ENCODE measurements at places on chromosomes 6 and 20. TPM values are rescaled to one million over a fixed set of nuclear protein-coding genes. Genes with fewer than 3 reads are reported as not detected.

Gene KIAA1755
- total RNA-seq: 0.44 TPM

Gene PAK5
- not detected for total RNA-seq

Gene SLC35F1
- total RNA-seq: not detected

Gene RAB23
- 11.2 TPM for total RNA-seq

DNA sequence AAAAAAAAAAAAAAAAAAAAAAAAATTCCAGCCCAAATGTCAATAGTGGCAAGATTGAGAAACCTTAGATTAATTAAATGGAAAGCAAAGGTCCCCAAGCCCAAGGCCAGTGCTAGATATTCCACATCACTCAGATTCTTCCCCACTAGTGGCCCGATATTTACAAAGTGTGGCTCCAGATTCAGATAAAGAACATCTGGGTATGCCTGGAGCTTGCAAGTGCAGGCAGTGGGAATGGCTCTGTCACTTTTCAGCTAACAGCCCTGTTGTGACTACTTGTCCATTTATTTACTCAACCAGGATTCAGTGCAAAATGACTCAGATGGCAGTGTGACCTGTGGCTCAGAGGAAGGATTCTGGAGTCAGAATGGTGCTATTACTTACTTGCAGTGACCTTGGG is 8.2 kb upstream of the KCNB1 start:
- no peak overlapping the region for H3K4me3 ChIP-seq
- no peaks in the 10 kb centered on the region for H3K36me3 ChIP-seq
- peaks cover 38% of the 10 kb centered on the region for H3K27me3 ChIP-seq
- peak; percentile 52 for DNase-seq
- no peak overlapping the region for H3K27ac ChIP-seq

DNA sequence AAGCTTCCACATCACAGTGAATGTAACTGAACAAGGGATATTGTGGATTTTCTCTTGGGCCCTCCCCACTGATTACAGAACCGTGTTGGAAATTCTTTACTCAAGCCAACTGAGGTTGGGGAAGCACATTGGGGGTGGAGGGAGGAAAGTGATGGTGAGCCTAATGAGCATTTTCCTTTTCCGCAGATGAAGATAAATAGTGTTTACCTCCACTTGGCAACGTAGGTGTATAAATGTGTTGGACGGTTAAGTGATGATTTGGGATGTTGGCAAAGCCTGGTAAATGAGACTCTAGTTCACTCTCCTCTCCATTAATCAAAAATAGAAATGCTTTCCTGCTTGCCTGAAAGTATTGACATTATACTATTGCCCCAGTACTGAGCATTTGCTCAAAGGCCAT is 27.1 kb upstream of the NRN1 start:
- no peak overlapping the region for H3K27ac ChIP-seq
- no peaks in the 10 kb centered on the region for H3K36me3 ChIP-seq
- no peaks in the 10 kb centered on the region for H3K4me1 ChIP-seq
- H3K4me3 ChIP-seq: no peak overlapping the region
- no peaks in the 10 kb centered on the region for H3K27me3 ChIP-seq
- no peak for DNase-seq

DNA sequence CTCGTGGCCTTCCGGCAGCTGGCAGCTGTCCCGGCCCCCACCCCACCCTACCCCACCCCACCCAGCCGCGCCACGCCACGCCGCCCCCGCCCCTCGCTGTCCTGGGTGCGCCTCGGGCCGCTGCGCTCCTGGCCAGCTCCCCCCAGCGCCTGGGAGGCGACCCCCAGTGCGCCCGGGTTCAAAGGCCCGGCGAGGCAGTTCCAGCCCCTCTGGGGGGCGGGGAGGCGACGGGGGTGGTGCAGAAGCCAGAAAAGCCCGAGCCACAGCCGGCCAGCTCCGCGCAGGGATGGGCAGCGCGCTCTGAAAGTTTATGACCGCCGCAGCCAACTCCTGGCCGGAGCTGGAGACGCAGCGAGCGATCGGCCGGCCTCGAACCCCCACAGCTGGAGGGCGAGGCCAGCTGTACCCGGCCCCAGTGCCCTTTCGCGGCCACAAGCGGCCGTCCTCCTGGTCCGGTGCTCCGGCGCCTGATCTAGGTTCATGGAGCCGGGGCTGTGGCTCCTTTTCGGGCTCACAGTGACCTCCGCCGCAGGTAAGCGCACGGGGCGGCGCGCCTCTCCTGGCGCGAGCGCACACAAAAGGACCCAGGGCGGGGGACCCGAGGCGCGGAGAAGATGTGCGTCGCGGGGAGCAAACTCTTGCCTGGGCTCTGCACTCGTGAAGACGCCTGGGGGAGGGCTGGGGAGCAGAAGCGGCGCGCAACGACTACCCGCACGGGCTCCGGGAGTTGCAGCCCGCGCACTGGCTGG is at the start of gene EDN3:
TSS of gene EDN3 (plus strand) at position 279 of the 749 bp plus-strand sequence. CDS start at position 481, 202 bp downstream.
- no peak within 1 kb of the TSS for H3K4me3 ChIP-seq
- no peaks in the 10 kb centered on the region for H3K4me1 ChIP-seq
- H3K36me3 ChIP-seq: no peaks in the 10 kb centered on the region
- H3K27ac ChIP-seq: no peak within 1 kb of the TSS

DNA sequence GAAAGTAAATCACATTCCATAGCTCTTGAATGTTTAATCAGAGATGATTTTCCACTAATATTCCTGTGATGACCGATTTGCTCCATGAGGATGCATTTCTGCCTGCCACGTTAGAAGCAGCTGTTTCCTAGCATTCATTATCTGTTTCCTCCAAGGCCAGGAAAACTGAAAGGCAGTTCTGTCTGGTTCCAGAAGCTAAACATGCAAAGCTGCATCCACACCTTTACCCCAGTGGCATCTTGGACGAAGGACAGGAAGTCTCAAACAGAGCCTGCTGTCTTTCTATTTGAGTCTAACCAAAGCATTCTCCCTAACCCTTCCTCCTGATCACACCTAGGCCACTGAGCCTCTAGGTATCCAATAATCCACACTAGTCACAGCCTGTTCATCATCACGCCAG is 27.6 kb downstream of the CNKSR3 start:
- H3K4me3 ChIP-seq: no peak overlapping the region
- H3K36me3 ChIP-seq: no peaks in the 10 kb centered on the region
- DNase-seq: no peak
- H3K27ac ChIP-seq: no peak overlapping the region

DNA sequence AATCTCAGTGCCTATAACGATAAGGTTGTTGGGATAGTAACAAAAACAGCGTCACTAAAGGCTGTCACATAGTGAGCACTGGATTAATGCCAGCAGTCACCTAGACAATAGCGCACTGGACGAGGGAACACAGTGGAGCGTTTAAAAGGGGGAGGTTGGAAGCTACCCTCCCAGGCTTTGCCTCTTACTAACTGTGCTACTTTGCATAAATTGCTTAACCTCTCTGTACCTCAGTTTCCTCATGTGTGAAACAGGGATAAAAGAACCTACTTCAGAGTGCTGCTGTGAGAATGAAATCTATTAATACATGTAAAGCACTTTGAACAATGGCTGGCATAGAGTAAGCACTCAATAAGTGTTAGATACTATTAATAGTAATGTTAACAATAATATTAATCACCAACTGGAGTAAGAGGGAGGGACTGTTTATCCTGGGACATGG is 10.5 kb downstream of the BCL2L1 start:
- peak overlapping the region; percentile 99 for H3K27ac ChIP-seq
- no peaks in the 10 kb centered on the region for H3K27me3 ChIP-seq
- H3K36me3 ChIP-seq: peaks cover 77% of the 10 kb centered on the region
- peaks cover 88% of the 10 kb centered on the region for H3K4me1 ChIP-seq

Data from PC-3 (cell line).